ENCODE measurements at places on chromosomes 6 and 20. TPM values are rescaled to one million over a fixed set of nuclear protein-coding genes. Genes with fewer than 3 reads are reported as not detected.

PYGB gene
- 37.2 TPM for total RNA-seq

EGFL8 gene
- 9.9 TPM for total RNA-seq

GNAS-AS1 gene
- total RNA-seq = 0.54 TPM

GTSF1L gene
- 1.1 TPM for total RNA-seq

ZKSCAN4 gene
- total RNA-seq = 2.1 TPM

Data from CD4-positive, CD25-positive, alpha-beta regulatory T cell (primary cell).